Suppressor macrophage (primary cell): ENCODE measurements at places on chromosomes 7 and 10.

- no peak for DNase-seq
Measured at GRCh38 chr7:48376263-48376662, 205.0 kb downstream of the ABCA13 start.

- DNase-seq: no peak
Measured at GRCh38 chr7:43735403-43735801, 6.1 kb upstream of the COA1 start.

- peak; percentile 61 for DNase-seq
Measured at GRCh38 chr7:92717993-92718716, 118.2 kb downstream of the CDK6 start.

GRCh38 chr10:30215623-30216022 is 133.5 kb downstream of the MTPAP start:
- peak; percentile 30 for DNase-seq

DNA sequence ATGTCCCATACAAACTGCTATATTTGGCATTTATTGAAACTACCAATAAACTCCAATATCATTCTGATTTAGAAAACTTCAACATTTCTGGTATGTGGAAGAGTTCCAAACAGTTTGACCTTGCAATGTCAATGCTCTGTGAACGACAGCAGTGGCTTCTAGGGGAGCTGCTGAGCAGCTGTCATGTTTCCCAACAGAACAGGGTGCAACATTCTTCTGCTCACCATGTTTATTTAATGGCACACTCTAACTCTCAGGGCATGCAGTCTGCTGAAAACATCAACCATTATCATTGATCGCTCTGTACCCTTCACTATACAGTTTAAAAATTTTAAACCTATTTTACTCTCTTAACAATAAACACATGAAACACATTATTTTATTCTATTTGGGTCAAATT is 25.9 kb downstream of the LMOD2 start:
- no peak for DNase-seq

DNA sequence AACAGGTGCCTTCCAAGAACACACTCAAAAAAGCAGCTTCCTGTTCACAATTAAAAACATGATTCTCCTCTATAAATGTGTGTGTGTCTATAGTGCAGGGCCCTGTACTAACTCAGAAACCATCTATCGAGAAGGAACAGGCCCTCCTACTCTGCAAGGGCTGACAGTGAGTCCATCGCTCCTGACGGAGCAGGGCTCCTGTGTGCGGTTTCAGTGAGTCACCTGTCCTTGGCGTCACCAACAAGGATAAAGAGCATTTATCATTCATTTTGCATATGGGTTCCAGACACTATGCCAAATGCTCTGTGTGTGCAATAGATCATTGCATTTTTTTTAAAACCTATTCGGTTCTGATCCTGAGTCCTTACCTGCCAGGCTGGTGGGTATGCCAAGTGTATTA is 63.7 kb downstream of the TACC2 start:
- no peak for DNase-seq

GRCh38 chr7:157006205-157006747 is 4.2 kb downstream of the MNX1 start:
- DNase-seq: no peak

- DNase-seq: no peak
Measured at GRCh38 chr7:34130558-34131295, 225.4 kb downstream of the BMPER start.

- no peak for DNase-seq
Measured at GRCh38 chr10:57867241-57867640, 400.5 kb downstream of the IPMK start.

GRCh38 chr7:43694399-43694748 is 34.9 kb downstream of the COA1 start:
- DNase-seq: no peak

GRCh38 chr10:78566284-78567111 is 502.3 kb upstream of the ZMIZ1 start:
- no peak for DNase-seq

DNA sequence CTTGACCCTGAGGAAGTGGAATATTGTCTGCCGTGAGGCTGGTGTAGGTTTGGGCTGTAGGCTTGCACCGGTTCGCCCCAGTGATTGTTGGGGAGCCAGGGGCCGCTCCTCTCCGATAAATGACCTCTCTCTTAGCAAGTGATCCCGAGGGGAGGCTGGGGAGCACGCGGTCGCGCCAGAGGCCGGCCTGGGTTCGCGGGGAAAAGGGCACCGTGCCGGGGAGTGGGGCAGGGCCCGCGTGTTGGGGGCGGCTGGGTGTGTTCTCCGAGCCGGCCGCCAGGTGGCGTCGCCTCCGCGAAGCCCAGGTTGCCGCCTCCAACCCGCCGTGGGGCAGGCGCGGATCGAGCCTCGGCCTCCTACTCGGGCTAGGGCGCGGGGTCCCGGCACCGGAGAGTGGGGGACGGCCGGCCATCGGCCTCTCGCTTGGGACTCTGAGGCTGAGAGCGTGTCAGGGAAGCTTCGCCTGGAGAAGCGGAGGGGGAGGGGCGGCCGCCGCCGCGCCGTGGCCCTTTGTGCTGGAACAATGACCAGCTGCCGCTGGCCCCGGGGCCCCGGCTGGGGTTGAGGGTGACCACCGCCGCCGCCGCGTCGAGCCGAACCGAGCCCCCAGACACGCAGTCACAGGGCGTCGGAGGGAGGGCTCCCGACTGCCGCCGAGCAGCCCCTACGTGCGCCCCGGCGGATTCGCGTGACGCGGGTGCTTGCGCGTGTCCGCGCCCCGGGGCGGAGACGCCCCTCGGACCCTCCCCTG is 442 bp upstream of the LZTS2 start:
- peak; percentile 80 for DNase-seq

DNA sequence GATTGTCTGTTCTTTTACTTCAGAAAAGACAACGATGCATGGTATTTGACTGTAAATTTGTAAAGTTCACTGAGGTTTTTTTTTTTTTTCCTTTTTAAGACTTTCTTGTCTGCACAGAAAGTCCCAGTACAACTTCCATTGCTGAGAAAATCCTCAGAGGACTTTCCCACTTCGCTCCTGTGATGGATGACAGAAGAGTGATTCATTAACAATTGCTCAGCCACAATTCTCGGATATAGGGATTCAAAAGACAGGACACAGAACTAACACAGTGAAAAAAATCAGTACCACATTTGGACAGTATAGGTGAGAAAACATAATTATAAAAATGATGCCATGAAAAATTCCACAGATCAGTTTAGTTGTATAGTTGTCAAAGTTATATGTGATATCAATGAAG is 48.0 kb downstream of the SEC23IP start:
- no peak for DNase-seq
